Activated T-cell treated with anti-CD3 and anti-CD28 coated beads for 1 hour (primary cell): ENCODE measurements at places on chromosomes 3 and 15.

DNA sequence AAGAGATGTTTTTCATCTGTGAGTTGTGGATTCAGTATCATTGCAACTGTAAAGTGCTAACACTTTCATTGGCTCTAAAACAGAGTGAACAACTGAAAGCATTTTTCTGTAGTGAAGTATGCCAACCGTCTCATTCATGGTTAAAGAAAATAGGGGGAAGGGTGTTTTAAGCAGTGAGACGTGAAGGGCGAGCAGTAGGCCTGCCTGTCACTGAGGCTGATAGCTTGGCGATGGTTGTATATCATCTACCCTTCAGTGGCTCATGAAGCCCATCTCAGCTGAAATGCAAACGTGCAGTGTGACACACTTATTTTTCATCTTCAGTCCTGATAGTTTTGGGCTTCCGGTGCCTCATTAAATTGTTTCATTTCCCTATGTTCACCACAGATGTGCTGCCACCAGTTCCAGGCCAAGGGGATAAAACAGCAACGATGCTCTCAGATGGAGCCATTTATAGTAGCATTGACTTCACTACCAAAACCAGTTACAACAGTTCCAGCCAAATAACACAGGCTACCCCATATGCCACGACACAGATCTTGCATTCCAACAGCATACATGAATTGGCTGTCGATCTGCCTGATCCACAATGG lies 562.0 kb downstream of the ROBO2 start:
- no peak for DNase-seq

- no peak for DNase-seq
These were observed 453.1 kb downstream of the EPHA3 start for GRCh38 chr3:89560568-89560967.

- no peak for DNase-seq
These were observed 24.5 kb upstream of the BDH1 start for GRCh38 chr3:197580253-197580691.

DNA sequence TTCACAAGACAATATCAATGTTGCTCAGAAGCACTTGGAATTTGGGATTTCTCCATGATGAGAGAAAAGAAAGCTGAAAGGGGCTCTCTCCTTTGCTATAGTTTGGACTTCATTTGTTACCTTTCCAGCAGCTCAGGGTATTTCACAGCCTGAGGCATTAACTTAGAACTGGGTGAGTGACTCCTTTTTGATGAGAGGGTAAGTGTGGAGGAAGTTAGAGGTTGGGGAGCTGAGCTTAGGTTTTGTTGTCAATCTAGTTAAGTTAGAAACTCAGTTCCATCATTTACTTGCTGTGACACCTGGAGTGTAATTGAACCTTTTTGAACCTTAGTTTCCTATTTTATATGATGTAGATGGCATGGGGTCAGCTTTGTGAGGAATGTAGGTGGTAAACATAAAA lies 359.1 kb downstream of the PDCD6IP start:
- no peak for DNase-seq

DNA sequence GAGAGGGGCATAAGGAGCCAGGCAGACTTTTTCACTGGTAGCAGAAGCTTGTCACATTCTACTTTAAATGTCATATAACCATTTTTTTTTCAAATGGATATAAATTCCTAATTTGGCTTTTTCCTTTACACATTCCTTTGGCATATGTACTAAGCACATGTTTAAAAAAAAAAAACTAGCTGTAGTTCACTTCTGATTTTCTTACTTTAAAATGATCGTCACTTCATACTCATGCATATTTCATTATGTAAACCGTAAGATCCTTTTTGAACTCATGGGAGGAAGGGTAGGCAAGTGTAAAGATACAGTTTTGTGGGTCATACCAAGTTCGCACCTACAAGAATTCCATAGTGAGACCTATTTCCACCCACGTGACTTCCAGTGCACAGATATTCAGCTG lies 45.1 kb upstream of the BFSP2 start:
- DNase-seq = no peak
